ENCODE measurements at places on chromosomes 2 and 18. TPM values are rescaled to one million over a fixed set of nuclear protein-coding genes. Genes with fewer than 3 reads are reported as not detected.

Gene RUFY4
- total RNA-seq, result not detected

Gene ALK
- total RNA-seq, result not detected

Gene WDPCP
- 5.5 TPM for total RNA-seq

Gene C2orf81
- 1.6 TPM for total RNA-seq

Gene CD302
- total RNA-seq, result 1.1 TPM

Gene KLHL41
- total RNA-seq, result not detected

DNA sequence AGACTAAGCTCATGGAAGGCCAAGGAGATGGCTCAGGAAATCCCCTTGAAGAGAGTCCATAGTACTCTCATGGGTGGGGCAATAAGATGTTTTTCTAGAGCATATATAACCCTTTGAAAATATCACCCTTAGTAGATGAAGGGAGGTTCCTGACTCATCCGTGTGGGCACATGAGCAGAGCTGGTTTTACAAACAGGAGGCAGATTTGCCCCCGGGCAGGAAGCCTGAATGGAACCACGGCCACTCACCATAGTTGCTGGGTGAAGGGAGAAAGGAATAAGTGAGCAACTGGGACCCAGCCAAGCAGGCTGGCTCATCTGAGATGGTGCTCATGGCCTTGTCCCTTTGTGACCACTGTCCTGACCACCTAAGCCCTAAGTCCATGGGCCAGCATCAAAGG lies 29.0 kb upstream of the MAPRE3 start:
- H3K36me3 ChIP-seq, result no peaks in the 10 kb centered on the region
- H3K4me3 ChIP-seq, result no peak overlapping the region
- H3K27ac ChIP-seq, result no peak overlapping the region
- no peaks in the 10 kb centered on the region for H3K4me1 ChIP-seq

DNA sequence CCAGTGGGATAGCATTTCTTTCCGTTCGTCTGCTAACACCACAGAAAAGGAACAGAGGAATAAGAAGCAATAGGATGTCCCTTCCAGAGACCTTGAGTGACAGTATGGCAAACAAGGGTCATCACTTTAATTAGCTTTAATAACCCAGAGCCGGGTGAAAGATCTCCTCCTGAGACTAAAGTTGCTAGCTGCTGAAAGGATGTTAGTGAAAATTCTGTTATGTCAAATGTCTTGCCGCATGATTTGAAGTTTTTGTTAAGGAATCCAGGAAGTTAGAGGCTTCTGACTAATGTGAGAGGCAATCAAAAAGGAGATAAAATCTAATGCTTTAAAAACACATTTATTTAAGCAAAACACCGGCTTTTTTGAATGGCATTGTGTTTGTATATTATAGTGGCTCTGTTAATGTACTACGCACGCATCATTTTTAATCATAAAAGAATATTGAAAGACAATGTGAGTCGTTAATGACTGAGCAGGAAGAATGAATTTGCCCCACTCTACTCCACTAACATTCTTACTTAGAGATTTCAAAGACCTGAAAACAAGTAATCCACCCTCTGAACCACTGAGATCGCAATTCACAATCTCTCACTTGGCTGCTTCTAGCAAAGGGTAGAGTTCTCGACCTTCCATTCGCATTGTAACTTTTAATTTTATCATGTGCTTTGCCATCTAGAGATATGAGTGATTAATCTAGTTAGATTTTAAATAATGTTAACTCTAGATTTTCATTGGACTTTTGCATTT lies 536.6 kb downstream of the LRRTM4 start:
- H3K4me1 ChIP-seq, result no peaks in the 10 kb centered on the region
- H3K27me3 ChIP-seq, result no peaks in the 10 kb centered on the region
- no peak overlapping the region for H3K27ac ChIP-seq
- no peaks in the 10 kb centered on the region for H3K36me3 ChIP-seq

- no peak for DNase-seq
- no peak overlapping the region for H3K27ac ChIP-seq
- peaks cover 14% of the 10 kb centered on the region for H3K27me3 ChIP-seq
- no peak overlapping the region for H3K4me3 ChIP-seq
Measured at GRCh38 chr18:48543228-48543627, 4.4 kb downstream of the CTIF start.

DNA sequence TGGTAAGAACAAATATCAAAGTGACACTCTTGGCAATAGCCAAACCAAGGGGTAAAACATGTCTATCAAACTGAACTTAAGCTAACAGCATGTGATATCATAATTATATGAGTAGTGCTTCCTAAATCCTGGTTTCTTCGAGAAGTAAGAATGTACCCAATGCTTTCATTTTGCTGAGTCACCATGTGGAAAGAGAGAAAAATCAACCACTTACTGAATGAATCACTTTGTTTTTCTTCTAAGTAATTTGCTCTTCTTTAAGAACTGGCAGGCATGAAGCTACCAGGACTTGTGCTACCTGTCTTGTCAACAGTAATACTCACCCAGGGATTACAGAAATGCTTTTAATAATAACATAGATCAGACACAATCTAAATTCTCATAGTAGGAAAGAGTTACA lies 19.0 kb upstream of the DUSP19 start:
- H3K27me3 ChIP-seq, result peaks cover 8% of the 10 kb centered on the region
- peaks cover 6% of the 10 kb centered on the region for H3K4me1 ChIP-seq
- no peak for DNase-seq
- H3K36me3 ChIP-seq, result no peaks in the 10 kb centered on the region
- H3K4me3 ChIP-seq, result no peak overlapping the region

GRCh38 chr2:224126003-224126402 lies 86.9 kb upstream of the SERPINE2 start:
- H3K36me3 ChIP-seq, result no peaks in the 10 kb centered on the region
- no peaks in the 10 kb centered on the region for H3K4me1 ChIP-seq
- no peak for DNase-seq
- H3K27ac ChIP-seq, result no peak overlapping the region

DNA sequence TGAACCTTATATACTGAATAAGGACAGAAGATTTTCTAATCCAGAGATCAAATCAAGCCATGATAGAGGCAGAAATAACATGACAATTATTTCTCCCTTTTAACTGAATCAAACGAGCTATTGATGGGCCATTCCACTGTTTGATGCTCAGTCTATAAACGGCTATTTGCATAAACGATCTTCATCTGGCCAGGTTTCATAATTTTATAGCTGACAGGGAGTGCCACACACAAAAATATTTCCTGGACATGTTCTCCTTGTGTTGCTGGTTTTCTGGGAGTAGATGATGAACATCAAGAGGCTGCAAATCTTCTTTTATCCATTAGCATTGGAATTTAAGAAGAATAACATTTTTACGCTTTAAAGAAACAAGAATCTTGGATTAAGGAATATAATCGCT lies 63.1 kb downstream of the ACVR1C start:
- H3K27me3 ChIP-seq, result no peaks in the 10 kb centered on the region
- no peak overlapping the region for H3K4me3 ChIP-seq
- no peak for DNase-seq
- no peak overlapping the region for H3K27ac ChIP-seq
- H3K36me3 ChIP-seq, result no peaks in the 10 kb centered on the region

DNA sequence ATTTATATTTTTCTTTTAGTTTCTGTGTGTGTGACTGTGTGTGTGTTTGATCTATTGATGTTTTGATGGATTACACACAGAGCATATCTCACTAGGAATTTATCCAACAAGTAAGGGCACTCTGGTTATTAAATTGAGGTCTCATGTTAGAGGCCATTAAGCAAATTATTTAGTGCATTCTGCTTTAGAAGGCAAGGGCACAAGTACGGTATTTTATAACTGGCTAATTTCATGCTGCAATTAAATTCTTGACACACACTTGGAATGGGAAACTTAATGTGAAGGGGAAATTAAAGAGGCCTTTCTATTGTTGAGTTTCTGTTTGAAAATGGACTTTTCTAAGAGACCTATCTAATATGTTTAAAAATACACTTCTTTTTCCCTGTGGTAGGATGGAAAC lies 25.8 kb downstream of the NYAP2 start:
- H3K27ac ChIP-seq, result no peak overlapping the region
- no peak overlapping the region for H3K4me3 ChIP-seq
- H3K36me3 ChIP-seq, result no peaks in the 10 kb centered on the region
- DNase-seq, result no peak
- no peaks in the 10 kb centered on the region for H3K27me3 ChIP-seq
- no peaks in the 10 kb centered on the region for H3K4me1 ChIP-seq

- DNase-seq, result no peak
- H3K27ac ChIP-seq, result no peak overlapping the region
- H3K36me3 ChIP-seq, result no peaks in the 10 kb centered on the region
- no peaks in the 10 kb centered on the region for H3K4me1 ChIP-seq
Measured at GRCh38 chr2:217407362-217407761, 547.5 kb upstream of the TNP1 start.

GRCh38 chr2:112519506-112519905 lies 22.8 kb upstream of the POLR1B start:
- no peak overlapping the region for H3K4me3 ChIP-seq
- peaks cover 70% of the 10 kb centered on the region for H3K36me3 ChIP-seq
- H3K4me1 ChIP-seq, result no peaks in the 10 kb centered on the region
- no peak overlapping the region for H3K27ac ChIP-seq
- no peak for DNase-seq
- H3K27me3 ChIP-seq, result no peaks in the 10 kb centered on the region

DNA sequence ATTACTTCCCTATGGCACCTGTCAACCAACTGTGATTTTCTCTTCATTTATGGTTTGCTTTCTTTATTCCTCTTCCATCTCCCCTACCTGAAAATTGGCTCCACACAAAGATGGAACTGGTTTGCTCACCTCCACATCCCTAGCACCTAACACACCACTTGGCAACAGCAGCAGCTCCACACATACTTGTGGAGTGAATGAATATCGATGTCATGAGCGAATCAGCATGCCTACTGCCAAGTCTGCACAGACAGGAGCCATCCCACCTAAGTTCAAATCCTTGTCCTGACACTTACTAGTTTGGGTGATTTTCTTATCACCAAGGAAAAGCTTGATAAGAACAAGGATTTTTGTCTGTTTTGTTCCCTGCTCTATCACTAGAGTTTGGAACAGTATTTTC lies 191.4 kb upstream of the TMEM200C start:
- peaks cover 4% of the 10 kb centered on the region for H3K4me1 ChIP-seq
- H3K27ac ChIP-seq, result no peak overlapping the region
- H3K36me3 ChIP-seq, result no peaks in the 10 kb centered on the region
- DNase-seq, result no peak
